ENCODE measurements at places on chromosomes 2 and 18.

- no peak for DNase-seq
Measured at GRCh38 chr2:52445686-52446085, 1321.9 kb upstream of the CHAC2 start.

DNA sequence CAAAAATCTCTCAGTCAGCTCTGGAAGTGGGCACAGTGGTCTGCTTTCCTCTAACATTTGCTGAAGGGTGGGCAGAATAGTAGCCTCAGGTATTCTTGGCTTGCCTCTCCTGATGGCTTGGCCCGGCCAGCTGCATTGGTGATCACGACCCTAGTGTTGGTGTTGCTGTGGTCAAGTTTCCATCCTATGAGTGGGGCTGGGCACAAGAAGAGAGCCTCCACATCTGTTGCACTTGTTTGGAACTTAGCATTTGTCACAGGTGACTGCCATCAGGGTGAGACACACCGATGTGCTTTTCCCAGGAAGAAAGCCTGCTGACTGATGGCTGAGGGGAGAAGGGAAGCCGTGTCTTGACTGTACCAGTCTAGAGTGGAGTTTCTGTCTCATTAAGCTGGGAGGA lies 33.1 kb upstream of the SNORC start:
- DNase-seq: no peak

DNA sequence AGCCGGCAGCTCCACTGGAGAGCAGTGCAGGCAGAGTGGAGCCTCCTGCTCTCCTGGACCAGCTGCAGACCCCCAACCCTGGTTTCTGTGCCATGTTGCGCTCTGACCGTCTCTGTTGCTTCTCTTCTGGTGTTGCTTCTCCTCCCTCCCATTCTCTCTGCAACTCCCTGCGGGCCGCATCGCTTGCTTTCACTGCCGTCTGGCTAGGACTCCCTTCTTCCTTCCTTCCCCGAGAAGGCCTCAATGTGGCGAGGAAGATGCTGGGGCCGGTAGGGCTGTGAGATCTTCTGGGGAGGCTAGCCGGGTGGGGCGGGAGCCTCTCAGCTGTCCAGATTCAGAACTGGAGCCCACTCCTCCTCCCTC lies 6.2 kb downstream of the DNAJB2 start:
- DNase-seq: no peak

DNA sequence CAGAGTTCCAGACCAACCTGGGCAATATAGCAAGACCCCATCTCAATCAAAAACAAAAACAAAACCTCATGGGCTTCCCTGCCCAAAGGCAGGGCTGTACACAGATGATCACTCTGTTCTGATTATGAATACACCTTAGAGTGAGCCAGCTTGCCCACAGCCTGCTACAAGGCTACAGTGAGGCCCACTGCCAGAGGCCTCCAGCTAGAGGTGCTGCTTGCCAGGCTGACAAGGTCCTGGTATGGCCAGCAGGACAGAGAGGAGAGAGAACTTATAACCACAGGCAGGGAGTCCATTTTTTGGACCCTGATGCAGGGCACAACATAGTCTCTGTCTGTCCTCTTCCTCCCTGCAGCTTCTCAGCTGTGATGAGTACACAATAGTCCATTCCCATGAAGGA lies 41.5 kb downstream of the KANSL3 start:
- DNase-seq: no peak

DNA sequence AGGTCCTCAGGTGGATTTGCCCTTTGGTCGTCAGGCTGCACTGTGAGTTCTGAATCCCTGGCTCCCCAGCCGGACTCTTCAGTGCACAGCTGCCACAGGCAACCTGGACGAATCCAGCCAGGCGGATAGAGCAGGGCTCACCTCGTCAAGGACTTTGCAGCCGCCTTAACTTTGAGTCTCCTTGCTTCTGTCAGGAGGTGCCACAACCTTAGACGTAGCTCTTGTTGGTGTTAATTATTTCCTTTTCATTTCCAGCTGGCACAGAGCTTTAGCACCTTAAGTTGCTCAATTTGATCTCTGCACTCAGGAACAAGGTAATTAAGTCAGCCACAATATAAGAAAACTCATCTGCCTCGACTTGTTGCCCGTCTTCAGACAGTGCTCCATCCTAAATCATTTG lies 17.7 kb downstream of the SMIM21 start:
- DNase-seq: no peak

GRCh38 chr2:188898261-188898660 lies 75.9 kb upstream of the COL3A1 start:
- DNase-seq: no peak

DNA sequence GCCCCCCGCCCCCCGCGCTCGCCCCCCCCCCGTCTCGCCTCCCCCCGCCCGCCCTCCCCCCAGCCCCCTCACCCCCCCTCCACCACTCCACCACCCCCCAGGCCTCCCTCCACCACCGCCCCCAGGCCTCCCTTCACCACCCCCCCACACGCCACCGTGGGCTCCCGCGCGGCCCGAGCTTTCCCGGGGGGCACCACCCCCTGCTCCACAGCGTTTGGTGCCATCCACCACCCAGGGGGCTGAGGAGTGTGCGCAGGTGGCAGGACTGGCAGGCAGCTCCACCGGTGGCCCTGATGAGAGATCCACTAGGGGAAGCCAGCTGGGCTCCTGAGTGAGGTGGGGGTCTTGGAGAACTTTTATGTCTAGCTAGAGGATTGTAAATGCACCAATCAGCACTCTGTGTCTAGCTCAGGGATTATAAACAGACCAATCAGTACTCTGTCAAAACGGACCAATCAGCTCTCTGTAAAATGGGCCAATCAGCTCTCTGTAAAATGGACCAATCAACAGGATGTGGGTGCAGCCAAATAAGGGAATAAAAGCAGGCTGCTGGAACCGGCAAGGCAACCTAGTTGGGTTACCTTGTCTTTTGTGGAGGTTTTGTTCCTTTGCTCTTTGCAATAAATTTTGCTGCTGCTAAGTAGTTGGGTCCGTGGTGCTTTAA lies 43.0 kb upstream of the ITSN2 start:
- no peak for DNase-seq

- peak; percentile 42 for DNase-seq
Measured at GRCh38 chr2:188142636-188143295, 148.9 kb upstream of the GULP1 start.

GRCh38 chr2:25363733-25364132 lies 22.0 kb upstream of the DNMT3A start:
- DNase-seq: no peak

DNA sequence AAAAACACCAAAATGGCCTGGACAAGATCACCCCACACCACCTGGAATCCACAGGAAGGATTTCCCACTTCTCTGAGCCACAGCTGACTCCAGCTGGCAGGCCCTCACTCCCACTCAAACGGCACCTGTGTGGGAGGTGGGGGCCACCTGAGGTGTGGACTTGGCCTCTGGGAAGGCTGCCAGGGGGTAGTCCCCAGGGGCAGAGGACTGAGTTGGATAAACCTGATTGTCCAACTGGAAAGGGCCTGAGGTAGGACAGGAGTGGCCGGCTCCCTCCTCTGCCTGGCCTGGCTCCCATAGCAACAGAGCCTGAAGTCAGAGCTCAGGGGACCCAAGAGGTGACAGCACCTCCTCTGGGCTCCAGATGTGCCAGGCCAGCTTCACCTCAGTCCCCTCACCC lies 300.2 kb downstream of the CELF4 start:
- DNase-seq: no peak

- no peak for DNase-seq
Measured at GRCh38 chr2:96093528-96093927, 22.8 kb downstream of the ADRA2B start.

DNA sequence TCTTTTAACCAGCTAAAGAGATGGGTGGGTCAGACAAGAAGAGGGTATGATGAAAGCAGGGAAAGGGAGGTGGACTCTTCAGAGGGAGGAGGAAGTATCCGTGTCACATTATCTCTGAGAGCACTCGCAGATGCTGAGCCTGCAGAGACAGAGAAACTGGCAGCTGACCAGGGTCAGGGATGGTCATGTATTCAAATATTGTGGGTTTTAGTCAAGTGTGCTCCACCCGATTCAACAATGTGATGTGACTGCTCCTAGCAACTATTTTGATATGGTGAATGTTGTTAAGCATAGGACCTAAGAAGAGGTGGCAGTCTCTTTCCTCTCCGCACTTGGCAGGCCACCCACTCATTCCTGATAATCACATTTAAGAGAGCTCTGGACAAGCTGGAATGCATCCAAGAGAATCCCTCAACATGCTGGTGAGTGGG lies 1.3 kb upstream of the CLIP4 start:
- no peak for DNase-seq

- no peak for DNase-seq
Measured at GRCh38 chr2:158024288-158024898, 77.3 kb upstream of the UPP2 start.

DNA sequence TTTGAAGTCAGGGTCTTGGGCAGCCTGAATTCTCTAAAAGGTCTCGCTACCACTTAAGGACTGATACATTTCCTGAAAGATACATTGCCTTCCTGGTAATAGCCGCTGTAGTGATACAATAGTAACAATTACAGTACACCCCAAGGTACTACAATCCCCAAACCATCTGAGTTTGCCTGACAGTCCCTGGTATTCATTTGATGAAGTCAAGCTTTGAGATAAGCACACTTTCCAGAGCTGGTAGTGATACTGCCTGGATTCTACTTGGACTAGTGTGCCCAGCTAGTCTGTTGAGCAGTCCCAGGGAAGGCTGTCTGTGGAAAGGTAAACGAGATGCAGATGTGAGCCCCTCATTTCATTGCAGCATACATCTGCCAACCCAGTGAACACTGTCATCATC lies 24.4 kb upstream of the ITGB6 start:
- no peak for DNase-seq

- peak; percentile 57 for DNase-seq
Measured at GRCh38 chr2:216013080-216013909, at the start of gene MREG. Gene MREG (minus strand): TSS chr2:216013551. CDS start chr2:216013327, 224 bp downstream.

GRCh38 chr2:67824186-67824585 lies 238.6 kb downstream of the C1D start:
- DNase-seq: no peak

DNA sequence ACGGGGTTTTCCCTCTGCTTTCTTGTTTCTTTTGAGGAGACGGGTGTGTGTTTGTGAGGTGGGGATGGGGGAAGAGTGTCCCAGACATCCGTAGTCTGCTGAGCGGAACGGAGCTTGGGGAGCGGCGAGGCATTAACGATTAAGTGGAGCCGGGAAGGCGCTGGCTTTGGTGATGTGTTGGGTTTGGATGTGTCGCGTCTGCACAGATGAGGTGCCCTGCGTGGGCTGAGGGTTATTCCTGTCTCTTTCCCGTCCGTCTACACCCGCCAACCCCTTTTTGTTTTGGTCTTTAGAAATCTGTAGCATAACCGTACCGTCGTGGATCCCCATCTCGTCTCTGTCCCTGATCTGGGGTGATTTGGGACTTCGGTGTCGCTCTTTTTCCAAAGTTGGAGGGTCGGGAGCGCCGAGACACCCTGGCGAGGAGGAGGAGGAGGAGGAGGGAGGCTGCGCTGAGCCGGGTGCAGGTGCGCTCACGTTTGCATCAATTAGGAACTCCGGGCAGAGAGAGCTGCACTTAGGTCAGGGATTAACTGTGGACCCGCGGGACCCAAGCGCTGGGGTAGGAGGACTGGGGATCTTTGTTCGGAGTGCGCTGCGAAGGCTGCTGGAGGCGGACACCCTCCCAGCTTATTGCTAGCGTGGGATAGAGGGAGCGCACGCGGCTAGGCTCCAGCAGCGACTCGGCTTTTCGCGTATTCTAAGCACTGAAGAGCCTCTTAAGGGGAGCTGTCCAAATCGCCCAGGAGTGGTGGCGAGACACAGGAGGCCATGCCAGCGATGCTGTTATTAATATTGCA lies 720.3 kb downstream of the DPP10 start:
- DNase-seq: no peak

DNA sequence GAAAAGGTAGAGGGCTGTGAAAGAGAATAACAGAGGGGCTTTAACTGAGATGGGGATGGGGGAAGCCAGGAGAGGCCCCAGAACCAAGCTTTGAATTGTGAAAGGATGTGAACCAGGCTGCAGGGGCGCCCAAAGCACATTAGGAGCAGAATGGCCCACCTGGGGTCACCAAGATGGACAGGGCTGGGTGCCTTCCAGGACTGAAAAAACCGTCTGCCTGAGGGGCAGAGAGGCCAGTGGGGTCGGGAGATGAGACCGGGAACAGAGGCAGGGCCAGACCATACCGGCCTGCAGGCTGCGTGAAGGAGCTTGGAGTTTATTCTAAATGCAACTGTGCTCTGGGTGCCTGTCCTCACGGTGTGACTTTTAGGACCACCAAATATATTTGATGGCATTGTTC lies 29.1 kb upstream of the FAM136A start:
- DNase-seq: no peak
